ENCODE measurements at places on chromosomes 16 and 17.
A peak's percentile ranks its signal among the peaks of the same experiment; 100 is the strongest.

DNA sequence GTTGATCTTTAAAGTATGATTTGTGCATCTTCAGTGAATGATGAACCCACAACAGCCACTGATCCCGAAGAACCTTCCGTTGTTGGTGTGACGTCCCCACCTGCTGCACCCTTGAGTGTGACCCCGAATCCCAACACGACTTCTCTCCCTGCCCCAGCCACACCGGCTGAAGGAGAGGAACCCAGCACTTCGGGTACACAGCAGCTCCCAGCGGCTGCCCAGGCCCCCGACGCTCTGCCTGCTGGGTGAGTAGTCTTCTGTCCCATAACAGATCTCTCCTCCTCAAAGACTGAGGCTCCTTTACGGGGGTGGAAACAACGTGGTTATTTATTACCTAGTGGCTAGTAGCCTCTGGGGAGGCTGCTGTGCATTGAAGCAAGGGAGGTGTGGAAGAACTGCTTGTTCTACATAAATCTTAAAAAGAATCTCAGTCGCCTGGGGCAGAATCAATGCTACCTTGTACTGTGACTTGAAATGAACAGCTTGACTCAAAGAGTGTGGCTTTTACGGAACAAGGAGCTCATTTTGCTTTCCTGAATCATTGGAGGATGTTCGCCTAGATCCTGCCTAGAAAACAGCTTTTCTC is 63.0 kb upstream of the CLEC18A start:
- no peak for DNase-seq

GRCh38 chr16:85662482-85662812 is 26.3 kb downstream of the GINS2 start:
- DNase-seq, result no peak

- DNase-seq, result no peak
Measured at GRCh38 chr16:88014252-88014781, 63.1 kb downstream of the BANP start.

DNA sequence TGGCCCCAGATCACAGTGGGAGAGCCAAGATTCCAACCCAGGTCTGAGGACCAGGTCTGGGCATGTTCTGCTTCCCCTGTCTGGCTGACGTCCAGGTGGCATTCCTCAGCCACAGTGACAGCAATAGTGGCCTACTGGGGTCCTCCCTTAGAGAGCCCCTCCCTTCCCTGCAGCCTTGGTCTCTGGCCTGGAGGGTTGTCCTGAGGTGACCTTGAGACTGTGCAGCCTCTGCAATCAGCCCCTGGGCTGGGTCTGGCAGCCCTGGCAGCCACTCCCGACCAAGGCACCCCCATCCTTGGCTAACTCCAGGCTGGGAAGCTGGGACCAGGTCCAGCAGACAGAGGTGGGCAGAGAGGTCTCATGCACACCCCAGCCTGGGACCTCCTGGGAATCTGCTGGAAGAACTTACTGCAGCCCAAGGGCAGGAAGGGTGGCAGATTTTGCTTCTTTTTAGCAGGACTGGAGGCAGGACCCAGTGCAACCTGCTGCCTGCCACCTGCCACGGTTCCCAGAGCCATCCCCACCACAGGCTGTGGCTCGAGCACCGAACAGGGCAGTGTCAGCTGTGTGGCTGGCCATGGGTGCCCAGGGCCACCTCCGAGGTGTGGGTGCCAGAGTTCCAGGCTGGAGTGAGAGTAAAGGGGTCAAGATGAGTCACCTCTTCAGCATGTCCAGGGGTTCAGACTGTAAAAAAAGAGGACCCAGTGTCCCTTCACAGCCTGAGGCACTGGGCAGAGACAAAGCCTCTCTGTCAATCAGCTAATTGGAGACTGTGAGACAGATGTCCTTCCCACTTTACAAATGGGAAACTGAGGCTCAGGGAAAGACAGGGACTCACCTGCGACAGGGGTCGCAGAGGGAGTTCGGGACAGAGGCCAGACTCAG is 12.6 kb downstream of the GRB7 start:
- no peak for DNase-seq

DNA sequence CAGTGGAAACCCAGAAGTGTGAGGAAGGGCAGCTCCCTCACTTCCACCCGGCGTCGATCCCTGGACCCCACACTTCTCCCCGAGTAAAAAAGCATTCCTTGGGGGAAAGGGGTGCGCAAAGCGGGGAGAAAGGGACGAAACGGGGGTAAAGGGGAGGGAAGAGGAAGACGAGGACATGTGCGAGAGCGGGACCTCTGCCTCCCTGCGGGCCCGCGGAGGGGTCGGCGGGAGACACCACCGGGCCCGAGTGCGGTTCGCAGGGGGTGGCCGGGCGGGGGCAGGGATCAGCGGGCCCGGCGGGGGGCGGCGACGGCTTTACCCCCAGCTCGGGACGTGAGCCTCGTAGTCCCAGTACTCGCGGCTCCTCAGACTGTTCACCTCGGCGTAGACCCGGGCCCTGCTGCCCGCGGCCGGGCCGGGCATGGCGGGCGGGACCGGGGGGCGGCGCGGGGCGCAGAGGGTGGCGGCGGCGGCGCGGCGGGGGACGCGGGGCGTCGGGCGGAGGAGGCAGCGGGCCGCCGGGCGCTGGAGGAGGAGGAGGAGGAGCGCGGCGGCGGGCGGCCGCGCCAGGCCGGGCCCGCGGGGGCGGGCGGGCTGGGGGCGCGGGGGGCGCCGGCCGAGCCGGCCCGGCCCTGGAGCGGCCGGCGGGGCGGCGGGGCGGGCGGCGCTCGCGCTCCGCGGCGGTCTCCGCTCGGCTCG is 443 bp downstream of the CSNK2A2 start:
- DNase-seq, result no peak

GRCh38 chr16:57115168-57115513 is 22.8 kb downstream of the CPNE2 start:
- no peak for DNase-seq

GRCh38 chr17:37744633-37744927 is 279 bp downstream of the HNF1B start:
- no peak for DNase-seq

- DNase-seq, result no peak
Measured at GRCh38 chr17:4807605-4808377, 839 bp downstream of the PLD2 start.

- no peak for DNase-seq
Measured at GRCh38 chr16:89425523-89425922, 64.8 kb downstream of the ANKRD11 start.

GRCh38 chr17:73305845-73306836 is 5.7 kb downstream of the CDC42EP4 start:
- DNase-seq, result no peak

DNA sequence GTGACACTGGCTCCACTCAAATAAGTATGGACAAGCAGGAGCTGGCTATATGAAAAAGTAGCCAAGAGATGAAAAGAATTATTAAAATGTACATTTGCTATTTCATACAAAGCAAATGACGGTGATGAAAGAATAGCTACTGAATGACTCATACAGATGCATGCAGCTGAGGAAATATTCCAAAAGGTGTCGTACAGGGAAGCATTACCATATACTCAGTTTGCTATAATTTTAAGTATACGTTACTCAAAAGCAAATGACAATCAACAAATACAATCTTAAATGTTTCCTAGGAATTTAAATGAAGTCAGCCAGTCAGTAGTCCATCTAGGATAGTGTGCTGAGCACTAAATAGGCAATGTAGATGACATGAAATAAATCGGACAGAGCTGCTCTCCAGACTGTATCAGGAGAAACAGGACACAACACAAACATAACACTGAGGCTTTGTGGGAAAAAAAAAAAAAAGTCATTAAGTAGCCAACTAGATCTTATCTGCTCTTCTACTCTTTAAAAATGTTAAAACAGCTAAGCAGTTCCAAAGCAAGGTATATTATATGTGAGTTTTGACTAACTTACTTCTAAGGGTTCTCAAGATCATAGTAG is 65.0 kb downstream of the NCOR1 start:
- no peak for DNase-seq

GRCh38 chr17:47987240-47987835 is 16.4 kb downstream of the CDK5RAP3 start:
- DNase-seq, result no peak

DNA sequence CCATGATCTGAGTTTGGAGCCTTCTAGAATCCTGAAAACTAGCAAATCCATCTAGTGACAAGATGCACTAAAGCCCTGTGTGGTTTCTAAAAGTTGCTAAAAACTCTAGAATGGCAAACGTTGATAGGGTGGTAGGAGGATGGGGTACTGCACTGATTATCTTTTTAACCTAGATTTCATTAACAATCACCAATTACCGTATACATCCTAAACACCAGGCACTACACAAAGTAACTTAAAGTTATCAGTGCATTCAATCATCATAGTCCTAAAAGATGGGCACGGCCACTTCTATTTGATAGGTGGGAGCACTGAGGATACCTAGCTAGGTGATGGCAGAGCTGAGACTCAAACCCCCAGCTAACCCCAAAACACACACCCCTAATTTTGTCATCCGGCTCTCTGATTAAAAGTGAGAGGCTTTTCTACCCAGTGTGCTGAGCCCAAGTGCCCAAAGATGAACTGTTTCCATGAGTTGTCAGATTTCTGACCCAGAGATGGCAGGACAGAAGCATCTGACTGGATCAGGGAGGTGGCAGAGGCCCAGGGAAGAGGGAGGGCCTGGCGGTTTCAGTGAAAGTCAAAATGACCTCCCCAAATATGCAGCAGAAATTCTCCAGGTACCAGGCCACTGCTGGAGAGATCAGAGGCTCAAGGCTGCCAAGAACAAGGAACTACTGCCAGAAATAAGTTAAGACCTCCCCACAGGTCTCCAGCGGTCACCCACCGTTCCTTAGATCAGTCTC is 396.8 kb downstream of the SOX9 start:
- no peak for DNase-seq

GRCh38 chr17:46756081-46756735 is 62.3 kb downstream of the WNT3 start:
- no peak for DNase-seq

GRCh38 chr16:48536614-48537200 is 73.3 kb downstream of the N4BP1 start:
- peak; percentile 57 for DNase-seq

DNA sequence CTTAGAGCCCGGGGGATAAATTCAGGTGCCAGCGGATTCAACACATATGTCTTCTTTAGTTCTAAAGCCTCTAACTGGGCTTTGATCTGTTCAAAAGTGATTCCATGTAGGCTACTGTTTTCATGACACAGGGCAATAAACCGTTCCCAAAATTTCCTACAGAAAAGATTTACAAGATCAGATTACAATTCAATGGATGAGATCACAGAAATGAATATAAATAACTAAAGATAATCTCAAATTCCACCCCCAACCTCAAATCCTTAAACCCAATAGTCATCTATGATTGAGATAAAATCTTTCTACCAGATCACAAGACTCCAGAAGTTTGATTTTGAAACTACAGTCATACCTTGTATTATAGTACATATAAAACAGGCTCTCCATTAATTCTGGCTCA is 84.3 kb downstream of the CACNG1 start:
- no peak for DNase-seq

DNA sequence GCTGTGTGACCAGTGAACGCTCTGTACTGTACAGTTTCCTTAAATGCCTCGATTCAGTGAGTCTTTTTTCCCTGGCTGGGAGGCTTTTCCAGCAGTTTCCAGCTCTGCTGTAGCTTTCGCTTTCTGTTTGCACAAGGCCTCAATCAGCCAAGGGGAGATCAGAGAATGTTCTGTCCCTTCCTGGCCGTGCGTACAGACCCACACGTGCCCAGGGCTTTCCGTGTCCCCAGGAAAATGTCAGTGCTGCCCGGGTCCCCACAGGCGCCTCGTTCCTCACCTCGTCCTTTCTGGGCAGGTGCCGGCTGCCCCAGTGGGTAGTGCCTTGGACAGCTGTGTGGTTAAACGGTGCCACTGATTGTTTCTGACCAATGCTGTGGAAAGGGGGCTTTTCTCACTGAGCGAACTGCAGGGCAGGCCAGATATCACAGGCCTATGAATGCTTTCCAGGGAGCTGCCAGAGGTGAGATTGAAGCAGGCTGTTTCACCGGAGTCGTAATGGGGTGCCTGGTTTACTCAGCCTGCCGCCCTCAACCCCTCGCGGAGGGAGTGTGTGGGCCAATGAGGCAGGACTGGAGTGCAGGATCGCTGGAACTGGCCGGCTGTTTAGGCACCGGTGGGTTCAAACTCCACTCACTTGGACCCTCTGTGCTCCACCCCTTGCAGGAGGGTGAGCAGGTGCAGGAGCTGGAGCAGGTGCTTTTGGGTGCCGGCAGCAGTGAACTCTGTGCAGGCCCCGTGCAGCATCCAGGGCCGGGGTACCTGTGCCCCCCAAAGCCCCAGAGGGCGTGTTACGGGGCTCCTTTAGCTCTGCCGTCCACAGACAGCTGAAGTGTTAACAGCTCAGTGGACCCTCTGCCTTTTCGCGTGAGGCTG is 44.4 kb downstream of the ZNF778 start:
- no peak for DNase-seq

- no peak for DNase-seq
Measured at GRCh38 chr17:36686123-36686669, 84.8 kb downstream of the MRM1 start.

GRCh38 chr17:29331075-29331707 is 37.2 kb upstream of the NUFIP2 start:
- DNase-seq, result no peak

- no peak for DNase-seq
Measured at GRCh38 chr16:79407461-79408135, 192.9 kb downstream of the MAF start.

DNA sequence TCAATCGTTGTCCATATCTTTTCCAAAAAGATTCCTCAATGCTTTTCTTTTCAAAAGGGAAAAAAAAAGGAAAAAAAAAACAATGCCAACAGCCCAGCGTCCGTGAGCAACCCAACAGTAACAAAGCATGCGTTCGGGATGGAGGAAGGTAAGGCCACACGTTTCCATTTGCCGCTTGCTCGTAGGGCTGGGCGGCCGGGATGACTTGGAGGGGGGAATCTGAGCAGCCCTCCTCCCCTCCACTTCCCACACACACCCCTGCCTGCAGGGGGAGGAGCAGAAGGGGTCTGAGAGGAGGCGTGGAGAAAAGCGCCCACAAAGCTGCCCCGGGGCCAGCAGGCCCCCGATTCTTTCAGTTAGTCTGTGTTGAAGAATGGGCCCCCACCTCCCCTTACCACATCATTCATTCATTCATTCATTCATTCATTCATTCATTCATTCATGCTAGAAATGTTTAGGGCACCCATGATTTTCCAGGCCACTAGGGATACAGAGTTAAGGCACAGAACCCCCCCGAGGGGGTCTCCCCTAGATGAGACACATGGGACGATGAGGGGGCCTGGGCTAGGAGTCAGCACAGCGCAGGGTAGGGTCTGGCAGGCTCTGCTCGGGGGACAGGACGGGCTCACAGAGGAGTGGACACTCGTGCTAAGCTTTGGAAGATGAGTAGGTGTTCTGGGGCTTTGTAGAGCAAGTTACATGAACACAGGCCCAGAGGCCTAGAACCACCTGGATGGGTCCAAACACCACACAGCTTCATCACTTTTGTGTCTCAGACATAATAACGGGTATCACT is 10.9 kb upstream of the TBX2 start:
- DNase-seq, result no peak

DNA sequence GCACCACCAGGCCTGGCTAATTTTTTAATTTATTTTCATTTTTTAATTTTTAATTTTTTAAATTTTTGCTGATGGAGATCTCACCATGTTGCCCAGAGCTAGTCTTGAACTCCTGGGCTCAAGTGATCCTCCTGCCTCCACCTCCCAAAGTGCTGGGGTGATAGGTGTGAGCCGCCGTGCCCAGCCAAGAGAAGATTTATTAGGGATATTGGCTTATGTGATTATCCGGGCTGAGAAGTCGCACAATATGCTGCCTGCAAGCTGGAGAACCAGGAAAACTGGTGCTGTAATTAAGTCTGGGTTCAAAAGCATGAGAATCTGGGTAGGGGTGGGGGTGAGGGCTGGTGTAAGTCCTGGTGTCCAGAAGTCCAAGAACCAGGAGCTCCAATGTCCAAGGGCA is 2.5 kb upstream of the C16orf90 start:
- no peak for DNase-seq

Data from Kasumi-1 (cell line).